ENCODE measurements at places on chromosomes 16 and 17.

DNA sequence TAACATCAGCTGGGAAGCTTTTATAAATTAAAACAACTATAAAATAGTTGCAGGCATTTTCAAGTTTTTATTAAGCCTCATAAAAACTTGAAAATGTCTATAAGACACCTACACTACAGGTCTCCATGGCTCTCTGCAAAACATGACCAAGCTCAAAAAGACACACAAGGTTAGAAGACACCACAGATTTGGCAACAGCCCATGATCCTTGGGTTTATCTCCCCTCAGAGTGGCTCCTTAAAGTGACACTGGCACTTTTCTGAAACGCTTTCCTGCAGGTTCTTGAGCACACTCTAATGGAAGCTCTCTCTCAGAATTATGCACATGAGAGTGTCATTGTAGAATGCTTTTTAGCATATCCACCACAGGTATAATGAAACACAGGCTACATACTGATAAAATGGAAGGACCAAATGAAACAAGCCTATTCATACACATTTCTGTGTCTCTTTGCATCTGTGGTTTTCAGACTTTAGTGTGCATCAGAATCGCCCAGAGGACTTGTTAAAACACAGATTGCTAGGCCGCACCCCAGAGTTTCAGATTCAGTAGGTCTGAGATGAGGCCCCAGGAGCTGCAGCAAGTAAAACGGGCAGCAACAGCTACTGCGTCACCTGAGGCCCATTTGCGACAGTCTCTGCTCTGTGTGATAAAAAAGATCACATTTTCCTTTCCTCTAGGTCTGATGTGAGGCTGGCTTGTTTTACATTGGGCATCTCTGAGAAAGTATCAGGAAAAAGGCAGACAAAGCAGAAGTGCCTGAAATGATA is 75.0 kb upstream of the WSB1 start:
- DNase-seq: no peak

- no peak for DNase-seq
Observed at GRCh38 chr17:43334738-43335402, 63.9 kb upstream of the ARL4D start.

GRCh38 chr16:31785126-31785525 is 88.5 kb upstream of the ZNF267 start:
- DNase-seq: no peak

GRCh38 chr17:16439811-16440351 is 24.5 kb downstream of the TRPV2 start:
- peak; percentile 49 for DNase-seq

DNA sequence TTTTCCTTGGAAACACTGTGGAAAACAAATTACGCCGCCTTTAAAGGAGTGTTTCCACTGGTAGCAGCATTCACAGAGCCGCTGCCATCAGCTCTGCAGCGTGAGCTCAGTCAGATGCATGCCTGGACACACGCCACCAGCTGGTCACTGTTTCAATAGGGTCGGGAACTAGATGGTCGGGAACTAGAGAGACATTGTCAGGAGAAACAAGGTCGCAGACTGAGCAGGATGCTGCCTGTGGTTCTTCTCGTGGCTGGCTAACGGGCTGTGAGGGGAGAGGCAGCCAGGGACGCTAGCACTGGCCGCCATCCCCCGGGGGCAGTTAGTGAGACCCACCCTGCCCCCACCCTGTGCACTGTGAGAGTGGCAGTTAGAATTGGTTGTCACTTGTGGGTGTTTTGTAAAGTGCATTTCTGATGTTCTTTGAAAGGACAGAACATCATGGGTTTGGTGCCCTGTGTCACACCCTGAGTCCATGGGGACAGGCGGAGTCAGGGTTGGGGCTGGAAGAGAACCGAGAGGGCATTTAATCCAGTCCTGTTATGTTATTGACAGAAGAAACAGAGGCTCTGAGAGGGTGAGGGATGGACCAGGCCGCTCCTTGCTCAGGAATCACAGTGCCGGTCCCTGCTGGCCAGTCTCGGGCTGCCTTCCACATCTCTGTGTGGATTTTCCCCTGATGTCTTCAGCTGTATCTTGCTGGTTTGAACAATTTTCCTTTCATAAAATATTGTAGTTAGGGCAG is 86.3 kb downstream of the SPECC1 start:
- DNase-seq: peak; percentile 49

GRCh38 chr17:76139801-76140660 is 1.0 kb downstream of the FOXJ1 start:
- no peak for DNase-seq

DNA sequence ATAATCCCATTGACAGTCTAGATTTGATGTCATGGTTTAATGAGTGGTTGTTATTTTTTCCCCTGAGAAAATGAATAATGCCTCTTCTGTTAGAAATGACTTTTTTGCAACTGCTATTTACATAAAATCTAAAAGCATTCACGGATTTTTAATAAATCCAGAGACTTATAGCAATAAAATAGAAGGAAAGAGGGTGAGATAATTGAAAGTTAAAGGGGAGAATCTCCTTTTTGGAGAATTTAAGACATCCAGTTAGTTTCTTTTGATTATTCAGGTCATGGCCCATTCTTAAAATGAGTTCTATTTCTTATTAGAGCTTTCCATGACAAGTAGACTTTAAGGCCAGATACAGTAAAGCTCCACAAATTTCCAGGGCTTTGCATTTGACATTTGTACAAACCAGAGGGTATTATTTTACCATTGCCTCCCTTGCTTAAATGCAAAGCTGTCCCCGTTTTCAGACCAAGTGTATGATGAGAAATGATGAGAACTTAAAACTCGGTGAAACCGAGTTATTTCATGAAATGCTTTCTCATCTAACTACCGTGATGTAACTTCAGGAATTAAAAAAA is 789.0 kb upstream of the SOX9 start:
- no peak for DNase-seq

- no peak for DNase-seq
Observed at GRCh38 chr17:35052241-35052610, 11.3 kb downstream of the RFFL start.

DNA sequence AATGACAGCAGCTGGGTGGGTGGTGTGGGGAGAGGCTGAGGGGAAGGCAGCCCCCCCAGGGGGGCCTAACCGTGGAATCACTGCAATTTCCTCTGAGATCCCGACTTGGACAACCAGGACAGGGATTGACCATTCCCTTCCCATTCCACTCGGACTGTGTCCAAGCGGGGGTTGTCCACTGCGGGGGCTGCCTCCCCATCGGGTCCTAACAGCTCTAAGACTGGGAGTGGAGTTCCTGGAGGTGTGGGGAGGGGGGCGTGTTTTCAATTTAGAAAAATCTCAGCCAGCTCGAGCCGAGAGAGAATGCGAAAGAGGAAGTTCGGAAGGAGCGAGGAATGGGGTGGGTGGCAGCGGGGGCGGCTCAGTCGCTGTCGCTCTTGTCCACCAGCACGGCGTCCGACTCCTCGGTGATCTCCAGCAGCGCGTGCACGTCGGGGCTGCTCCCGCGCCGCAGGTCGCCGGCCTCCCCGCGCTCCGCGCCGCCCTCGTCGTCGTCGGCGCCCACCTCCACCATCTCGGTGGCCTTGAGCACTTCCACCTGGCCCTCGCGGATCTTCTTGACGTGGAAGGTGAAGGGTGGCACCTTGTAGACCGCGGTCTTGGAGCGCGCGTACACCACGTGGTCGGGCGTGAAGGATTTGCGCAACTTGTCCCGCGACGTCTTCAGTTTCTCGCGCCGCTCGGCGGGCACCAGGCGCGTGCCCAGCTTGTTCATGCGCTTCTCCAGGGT is 16.2 kb upstream of the STAT3 start:
- DNase-seq: no peak

- DNase-seq: no peak
Observed at GRCh38 chr17:11952610-11953009, 44.7 kb downstream of the ZNF18 start.

DNA sequence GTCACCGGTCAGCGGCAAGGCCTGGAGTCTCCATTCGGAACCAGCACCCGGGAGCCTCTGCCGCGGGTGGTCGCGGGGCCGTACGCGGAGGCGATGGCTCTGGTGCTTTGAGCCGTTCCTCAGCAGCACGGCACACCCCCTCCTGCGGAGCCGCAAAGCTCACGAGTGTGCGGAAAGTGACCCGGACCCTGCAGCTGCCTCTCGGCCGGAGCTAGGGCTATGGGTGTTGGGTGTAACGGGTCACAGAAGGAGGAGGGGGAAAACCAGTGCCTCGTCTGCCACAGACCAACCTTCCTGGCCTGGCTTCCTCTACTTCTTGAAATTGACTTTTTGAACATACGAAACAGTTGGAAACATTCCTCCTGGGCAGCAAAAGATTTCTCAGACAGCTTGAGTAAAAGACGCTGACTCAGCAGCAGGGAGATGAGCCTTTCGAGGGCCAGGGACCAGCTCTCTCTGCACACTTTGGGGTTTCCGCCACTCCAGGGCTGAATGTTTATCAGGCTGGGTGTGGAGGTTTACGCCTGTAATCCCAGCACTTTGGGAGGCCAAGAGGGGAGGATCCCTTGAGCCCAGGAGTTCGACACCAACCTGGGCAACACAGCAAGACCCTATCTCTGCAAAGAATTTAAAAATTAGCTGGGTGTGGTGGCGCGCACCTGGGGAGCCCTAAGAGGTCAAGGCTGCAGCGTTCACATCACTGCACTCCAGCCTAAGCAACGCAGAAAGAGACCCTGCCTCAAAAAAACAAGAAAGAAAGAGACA is 26.4 kb upstream of the PITPNA start:
- DNase-seq: no peak

DNA sequence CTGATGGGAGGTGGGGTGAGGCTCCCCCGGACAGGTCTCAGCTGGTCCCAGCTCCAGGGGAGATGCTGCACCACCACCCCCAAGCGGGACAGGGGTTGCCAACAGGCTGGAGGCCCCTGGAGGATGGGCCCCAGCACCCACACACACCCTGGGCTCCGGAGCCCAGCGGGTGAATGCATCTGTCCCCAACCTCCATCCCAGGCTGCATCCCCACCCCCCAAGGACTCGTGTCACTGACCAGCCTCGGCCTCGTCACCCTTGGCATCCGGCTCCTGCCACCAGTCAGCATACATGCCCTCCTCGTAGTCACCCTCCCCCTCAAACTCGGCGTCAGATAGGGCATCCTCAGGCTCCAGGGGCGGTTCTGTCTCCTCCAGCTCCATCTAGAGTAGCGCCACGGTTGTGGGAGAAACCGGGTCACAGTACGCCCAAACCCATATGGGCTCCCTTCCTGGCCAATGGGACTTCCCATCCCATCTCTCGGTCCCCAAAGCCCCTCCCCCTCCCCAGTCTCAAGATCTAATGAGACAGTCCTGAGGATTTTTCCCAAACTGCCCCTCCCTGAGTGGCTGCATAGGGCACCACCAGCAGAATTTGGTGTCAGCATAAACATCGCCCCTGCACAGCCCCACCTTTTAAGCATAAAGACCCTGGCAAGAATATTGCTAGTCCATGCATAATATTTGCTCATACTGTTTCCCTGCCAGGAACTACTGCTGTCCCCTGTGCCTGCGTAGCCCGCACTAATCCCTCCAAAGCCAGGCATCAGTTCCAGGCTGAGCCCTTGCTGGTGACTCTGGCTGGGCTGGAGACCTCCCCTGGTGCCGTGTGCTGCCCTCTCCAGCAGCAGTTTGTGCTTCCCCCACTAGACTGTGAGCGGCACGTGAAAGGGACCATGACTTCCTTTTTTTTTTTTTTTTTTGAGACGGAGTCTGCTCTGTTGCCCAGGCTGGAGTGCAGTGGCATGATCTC is 8.4 kb downstream of the P3H4 start:
- DNase-seq: no peak

DNA sequence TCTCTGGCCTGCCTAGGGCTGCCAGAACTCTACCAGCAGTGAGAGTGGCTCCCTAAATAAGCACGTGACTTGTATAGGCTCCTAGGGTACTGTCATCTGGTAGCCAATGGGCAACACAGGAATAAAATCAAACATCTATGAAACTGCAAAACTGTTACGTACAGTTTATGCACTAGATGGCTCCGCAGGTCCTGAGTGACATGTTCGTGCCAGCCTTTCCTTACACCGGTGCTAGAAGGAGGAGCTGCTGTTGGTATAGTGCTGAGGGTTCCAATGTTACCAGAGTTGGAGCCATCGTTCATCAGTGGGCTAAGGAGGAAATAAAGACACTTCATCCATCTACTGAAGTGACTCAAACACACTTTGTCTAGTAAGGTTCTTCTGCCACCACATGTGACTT is 63.2 kb upstream of the TRAP1 start:
- peak; percentile 45 for DNase-seq

GRCh38 chr17:81913394-81914102 is 2.3 kb upstream of the PCYT2 start:
- DNase-seq: no peak

- DNase-seq: no peak
Observed at GRCh38 chr17:6994118-6994598, 1.7 kb upstream of the ALOX12 start.

DNA sequence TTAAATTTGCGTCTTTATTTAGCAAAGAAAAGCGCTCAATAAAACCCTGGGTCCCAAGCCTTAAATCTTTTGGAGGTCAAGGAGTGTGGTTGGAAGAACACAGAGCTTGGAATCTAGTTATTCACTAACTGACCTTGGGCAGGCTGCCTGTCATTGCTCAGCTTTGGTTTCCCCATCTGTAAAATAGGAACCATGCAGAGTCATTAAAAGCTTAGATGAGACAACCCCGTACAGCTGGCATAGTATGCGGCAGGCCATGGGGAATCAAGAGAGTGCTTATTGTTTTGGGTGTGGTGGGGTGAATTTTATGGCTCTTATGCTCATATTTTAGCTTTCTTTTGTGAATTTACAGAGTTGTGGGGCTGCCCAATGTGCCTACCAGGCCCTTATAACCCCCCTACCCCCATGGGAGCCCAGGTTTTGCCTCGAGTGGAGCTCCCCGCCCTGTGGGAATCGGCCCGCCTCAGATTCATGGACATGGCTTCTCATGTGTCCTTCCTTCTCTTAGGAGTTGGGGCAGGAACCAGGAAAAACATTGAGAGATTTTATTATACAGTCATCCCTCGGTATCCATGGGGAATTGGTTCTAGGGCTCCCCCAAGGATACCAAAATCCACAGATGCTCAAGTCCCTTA is 113.5 kb downstream of the CLEC16A start:
- no peak for DNase-seq

GRCh38 chr17:18191967-18192366 is 8.3 kb downstream of the ALKBH5 start:
- DNase-seq: peak; percentile 39

- no peak for DNase-seq
Observed at GRCh38 chr16:31402687-31403086, 9.6 kb downstream of the ITGAD start.

- no peak for DNase-seq
Observed at GRCh38 chr17:8599351-8600011, 31.0 kb downstream of the MYH10 start.
